ENCODE measurements at places on chromosomes 13 and 19. TPM values are rescaled to one million over a fixed set of nuclear protein-coding genes. Genes with fewer than 3 reads are reported as not detected.

Gene ICAM5
- 0.34 TPM for total RNA-seq

Gene CD70
- total RNA-seq: not detected

Gene MISP3
- 0.37 TPM for total RNA-seq

Gene ZNF799
- 2.4 TPM for total RNA-seq

Gene ARL11
- 0.38 TPM for total RNA-seq

Gene HOMER3
- total RNA-seq: 6.9 TPM

Gene SYDE1
- not detected for total RNA-seq

Gene GPR12
- total RNA-seq: not detected

Gene COMMD6
- 50.9 TPM for total RNA-seq

Gene CABP5
- not detected for total RNA-seq
